ENCODE measurements at places on chromosomes 3 and 15.

GRCh38 chr3:27360113-27361078, 8.8 kb downstream of the NEK10 start:
- no peak for DNase-seq

DNA sequence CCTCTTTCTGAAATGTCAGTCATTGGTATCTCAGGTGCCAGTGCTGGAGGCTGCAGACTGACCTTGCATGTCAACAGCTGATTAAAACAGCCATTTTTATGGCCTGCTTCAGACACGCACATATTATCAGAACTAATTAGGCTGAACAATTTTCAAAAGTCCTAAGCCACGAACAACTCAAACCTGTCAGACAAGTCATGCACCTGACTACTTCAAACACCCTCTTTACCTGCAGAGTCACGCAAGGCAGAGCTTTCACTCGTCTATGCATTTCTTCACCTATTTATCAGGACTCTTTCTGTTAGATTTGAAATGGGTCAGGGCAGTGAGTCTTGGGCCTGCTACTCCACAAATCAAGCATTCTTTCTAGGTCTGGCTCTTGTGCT, 26.7 kb downstream of the CLK3 start:
- DNase-seq = no peak

DNA sequence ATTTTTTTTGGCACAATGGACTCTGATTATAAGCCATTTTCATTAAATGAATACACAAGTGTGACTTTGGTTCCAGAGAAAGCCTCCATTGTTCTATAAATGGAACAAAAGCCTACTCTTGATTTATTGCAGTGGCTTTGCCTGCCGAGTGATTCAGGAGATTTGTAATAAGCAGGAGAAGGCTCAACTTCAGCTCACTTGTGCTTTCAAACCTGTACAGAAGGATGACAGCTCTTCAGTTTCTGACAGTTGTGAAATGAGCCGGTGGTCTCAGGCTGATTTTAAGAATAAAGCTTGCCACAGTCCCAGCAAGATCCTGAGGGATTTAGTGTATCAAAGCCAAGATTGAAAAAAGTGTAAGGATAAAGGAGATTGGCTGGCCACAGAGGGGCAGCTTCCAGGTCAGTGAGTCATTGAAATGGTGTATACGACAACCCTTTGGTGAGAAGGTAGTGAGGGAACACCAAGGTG, 438.8 kb upstream of the TGFBR2 start:
- no peak for DNase-seq

- DNase-seq = no peak
These were observed 112.7 kb downstream of the TNIK start for GRCh38 chr3:171347301-171348039.

- DNase-seq = no peak
These were observed 388.0 kb upstream of the WNT5A start for GRCh38 chr3:55875113-55875512.

- DNase-seq = no peak
These were observed 33.0 kb downstream of the ALDH1L1 start for GRCh38 chr3:126147147-126147931.

DNA sequence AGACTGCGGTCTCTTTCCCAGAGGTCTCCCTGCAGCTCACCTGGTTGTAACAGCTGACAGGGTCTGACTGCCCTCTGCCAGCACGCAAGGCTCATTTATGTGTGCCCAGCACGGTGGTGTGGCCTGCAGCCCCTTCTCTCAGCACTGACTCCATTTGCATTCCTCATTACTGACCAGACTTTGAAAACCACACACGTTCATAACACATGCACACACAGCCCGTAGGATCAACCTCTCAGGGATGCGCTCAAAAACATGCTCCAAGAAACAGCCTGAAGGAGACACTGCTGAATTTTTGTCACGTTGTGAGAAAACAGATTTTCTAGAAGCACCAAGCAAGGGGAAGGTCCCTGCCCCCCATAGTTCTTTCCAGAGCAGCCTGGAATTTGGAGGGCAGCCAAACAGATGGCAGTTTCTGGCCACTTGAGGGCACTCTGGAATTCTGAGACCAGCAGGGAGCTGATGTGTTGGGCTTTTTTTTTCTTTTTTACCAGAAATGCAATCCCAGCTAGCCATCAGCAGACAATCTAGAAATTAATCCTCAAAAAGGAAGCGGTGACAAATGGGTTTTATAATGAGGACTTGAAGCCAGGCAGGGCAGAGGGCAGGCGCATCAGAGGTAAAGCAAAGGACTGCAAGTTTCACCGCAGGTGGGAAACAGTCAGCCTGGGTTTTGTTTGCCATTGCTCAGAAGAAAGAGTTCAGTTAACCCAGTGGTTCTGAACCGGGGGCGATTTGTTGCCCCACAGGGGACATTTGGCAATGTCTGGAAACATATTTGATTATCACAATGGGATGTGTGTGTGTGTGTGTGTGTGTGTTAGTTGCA, 170.5 kb upstream of the PROK2 start:
- no peak for DNase-seq

DNA sequence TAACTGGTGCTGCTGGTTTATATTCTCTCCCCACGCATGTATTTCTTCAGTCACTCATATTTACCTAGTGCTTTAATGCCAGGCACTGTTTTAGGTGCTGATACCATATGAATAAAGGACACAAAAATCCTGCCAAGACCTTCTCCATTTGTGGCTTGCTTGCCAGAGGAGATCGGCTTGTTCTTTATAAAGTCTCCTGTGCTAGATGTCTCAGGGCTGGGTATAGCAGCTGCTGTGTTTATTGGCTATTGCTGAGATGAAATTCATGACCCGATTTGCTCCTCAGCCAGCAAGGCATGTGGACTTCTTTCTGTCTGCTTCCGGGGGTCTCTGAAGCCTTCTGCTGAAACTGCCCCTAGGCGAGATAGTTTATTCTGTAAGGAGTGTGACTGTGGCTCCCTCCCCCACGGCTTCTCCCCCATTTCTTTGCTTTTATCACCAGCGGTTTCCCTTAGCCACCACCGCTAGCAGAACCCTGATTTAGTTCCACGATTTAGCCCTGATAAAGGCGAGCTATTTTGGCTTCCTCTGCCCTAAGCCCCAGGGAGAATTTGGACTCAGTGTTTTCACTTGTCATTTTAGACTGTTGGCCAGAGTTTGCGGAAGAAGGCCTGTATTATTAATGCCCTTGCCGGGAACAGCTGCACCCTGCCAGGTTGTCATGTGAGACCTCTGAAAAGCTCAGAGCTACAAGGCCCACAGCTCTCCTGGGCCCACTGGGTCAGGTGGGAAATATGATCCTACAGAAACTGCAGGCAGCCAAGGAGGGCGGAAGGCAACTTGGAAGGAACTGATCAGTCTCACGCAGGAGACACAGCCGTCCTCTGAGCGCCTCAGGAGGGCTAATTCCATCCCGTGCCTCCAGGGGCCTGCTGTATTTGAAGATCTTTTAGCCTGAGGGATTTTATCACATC, 46.8 kb downstream of the ST6GAL1 start:
- DNase-seq = no peak

DNA sequence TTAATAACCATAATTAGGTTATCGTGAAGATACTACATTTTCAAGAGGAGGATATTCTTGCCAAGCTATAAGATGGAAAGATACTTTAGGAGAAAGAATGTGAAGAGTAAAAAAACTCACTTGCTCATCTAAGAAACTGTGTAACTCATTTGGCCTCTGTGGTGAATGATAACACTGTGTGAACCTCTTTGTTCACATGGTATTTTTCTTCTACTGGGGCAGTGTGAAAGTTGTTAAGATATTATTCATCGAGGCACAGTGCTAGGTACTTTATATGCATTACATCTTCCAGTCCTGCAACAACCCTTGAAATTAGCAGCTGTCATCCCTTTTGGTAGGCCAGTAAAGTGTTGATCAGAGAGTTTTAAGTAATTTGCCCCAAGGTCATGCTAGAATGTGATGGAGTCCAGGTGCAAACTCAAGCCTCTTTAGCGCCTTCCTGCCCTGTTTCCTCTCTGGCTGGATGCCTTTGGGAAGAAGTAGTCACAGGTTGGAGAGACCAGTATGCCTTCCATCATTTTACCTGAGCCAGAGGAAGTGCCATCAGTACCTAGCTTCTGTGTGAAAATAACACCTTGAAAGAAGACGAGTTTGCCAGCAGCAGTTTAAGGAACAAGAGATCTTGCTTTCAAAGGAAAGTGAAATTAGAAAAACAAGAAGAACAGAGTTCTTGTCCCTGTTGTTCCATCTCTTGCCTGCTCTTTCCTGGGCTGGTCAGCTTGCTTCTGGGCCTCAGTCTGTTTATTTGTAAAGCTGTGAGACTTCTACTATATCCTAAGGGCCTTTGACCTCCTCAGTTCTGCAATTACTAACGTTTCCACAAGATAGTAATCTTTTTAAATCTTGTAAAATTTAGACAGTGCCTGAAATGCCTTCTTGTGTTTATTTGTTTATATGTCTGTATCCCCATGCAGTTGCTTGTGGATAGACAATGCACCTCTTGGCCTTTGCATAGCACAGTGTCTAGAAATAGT, 179.3 kb downstream of the FNDC3B start:
- DNase-seq = no peak

- no peak for DNase-seq
These were observed 89.6 kb downstream of the GAP43 start for GRCh38 chr3:115712871-115713270.

DNA sequence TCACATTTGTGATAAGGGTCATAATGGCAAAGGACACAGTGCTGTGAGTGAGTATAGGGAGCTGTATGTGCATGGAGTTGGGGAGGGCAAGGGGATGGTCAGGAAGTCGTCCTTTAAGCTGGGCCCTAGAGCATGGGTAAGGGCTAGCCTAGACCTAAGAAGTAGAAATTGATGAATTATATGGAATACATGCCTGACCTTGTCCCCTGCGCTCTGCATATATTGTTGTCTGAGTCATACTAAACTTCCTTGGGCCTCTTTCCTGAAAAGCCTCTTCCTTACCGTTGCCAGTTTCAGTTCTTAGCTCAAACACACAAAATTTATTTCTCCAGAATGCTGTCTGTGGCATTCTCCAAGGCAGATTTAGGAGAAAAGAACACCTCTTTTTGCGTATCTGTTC, 4.6 kb downstream of the SNRK start:
- DNase-seq = no peak

DNA sequence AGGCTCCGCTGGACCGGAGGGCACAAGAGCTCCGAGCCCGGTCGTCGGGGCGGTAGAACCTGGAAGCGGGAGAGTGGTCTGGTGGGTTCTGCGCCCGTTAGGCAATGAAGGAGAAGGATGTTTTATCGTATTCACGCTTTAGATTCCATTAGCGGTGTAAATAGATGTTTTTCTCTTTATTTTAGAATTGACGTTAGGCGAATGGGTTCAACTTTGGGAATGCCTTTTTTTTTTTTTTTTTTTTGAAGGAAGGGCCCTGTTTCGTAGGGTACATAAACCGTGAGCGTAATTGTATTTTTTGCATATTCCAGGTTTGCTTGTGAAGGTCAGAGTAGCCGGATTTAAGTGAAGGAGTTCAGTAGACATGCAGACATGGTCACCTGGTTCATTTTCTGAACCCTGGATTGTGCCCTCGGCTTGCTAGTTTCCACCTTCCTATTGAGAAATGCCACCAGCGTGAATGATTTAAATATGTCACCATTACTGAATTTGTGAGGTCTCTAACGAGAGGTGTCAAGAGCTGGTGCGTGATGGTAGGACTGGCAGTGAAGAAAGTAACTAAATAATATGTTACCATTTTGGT, 808 bp downstream of the RBM6 start:
- DNase-seq = no peak

DNA sequence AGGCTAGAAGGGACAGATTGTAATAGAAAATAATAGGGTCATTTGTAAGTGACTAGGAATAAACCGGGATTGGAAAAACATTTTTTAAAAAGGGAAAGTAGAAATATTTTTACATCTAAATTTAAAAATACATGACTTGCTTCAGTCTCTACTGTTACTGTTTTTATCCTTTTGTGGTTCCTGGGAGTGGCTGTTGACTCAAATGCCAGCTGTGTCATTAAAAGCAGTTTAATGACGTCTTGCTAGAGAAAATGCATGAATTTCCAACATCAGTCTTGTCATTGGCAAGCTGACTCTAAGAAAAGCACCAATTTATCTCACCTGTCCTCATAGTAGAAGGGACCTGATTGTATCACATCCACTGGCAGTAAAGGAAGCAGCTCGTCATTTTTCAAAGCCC, 16.7 kb upstream of the LCMT2 start:
- no peak for DNase-seq

- DNase-seq = no peak
These were observed 86.5 kb downstream of the MB21D2 start for GRCh38 chr3:192831111-192831644.

DNA sequence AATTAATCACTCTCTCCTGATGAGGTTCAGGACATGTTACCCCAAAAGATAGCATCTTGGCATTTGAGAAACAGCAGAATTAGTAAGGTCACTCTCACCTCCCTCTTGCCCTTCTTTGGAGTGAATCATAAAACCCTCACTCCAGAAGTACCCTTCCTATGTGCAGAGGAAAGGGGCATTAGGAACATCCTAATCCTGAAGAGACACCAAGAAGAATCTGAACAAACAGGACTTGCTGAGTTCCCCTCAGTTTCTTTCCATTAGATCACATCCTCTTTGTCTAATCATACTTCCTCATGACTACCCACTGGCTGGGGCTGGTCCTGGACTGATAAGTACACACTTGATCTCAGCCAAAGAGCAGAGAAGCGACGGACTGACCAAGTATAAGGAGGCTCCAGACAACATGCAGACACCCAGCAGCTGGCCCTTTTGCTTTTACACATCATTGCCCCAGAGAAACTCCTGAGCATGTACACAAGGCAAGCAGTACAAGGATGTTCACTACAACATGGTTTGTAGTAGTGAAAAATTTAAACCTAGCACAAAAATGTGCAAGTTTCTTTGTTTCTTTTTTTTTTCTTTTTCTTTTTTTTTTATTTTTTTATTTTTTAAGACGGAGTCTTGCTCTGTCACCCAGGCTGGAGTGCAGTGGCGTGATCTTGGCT, 15.0 kb upstream of the TM6SF1 start:
- no peak for DNase-seq

DNA sequence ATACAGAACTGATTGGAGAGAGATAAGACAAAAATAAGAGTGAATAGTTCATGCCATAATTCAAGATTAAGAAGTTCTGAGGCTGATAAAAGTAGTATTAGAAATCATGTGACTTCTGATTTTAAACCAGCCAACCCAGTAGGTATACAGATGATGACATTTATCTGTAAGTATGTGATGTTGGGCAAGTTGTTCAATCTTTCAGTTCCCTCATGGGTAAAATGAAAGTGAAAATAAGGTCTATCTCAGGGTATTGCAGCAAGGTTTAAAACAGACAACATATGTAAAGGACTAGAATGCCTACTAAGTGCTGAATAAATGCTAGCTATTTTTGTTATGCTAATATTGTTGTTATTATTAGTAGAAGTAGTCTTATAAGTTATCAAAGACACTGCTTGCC, 1055.7 kb downstream of the NAALADL2 start:
- DNase-seq = no peak

GRCh38 chr3:149299938-149300801, 33.3 kb downstream of the TM4SF18 start:
- DNase-seq = no peak

Measured in activated CD4-positive, alpha-beta T cell treated with anti-CD3 and anti-CD28 coated beads for 24 hours (primary cell).